Ureter (tissue), 1 donor: ENCODE measurements at places on chromosomes 3 and 15. TPM values are rescaled to one million over a fixed set of nuclear protein-coding genes. Genes with fewer than 3 reads are reported as not detected.

Gene SLC28A1
- total RNA-seq = not detected

Gene SLC2A2
- total RNA-seq = not detected

GRCh38 chr15:82656641-82657266, 9.6 kb upstream of the CPEB1 start:
- DNase-seq = peak; percentile 26

GRCh38 chr3:77468626-77469020, 428.7 kb downstream of the ROBO2 start:
- DNase-seq = no peak

DNA sequence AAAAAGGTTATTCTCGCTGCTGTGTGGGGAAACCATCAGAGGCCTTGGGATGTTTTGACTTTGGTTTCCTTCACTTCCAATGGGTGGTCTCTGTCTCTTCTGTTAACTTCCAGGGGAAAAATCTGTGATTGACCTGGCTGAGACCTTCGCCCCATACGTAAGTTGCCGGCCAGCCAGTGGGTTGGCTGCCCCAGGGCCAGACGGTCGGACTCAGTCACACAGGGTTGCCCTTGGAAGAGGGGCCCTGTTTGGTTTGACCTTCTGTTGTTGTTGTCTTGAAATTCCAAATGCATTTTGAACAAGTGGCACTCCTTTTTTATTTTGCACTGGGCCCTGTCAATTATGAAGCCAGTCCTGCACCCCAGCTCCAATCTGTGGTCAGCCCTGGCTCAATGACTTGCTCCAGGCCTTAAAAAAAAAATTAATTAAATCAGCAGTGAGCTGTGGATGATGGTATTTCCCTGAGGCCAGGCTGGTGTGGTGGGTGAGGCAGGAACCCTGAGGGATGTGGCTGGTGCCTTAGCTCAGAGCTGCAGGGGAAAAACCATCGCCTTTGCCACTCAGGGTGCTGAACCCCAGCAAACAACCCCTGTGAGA, 4.5 kb downstream of the FAM107A start:
- DNase-seq = no peak

GRCh38 chr3:50490424-50490823, 13.0 kb downstream of the CACNA2D2 start:
- DNase-seq = no peak

- no peak for DNase-seq
Observed at GRCh38 chr3:65004795-65005295, 317.0 kb upstream of the ADAMTS9 start.

GRCh38 chr15:40660686-40661085, 34.3 kb upstream of the RAD51 start:
- DNase-seq = no peak
